Bladder microvascular endothelial cell (primary cell): ENCODE measurements at places on chromosomes 6 and 20. TPM values are rescaled to one million over a fixed set of nuclear protein-coding genes. Genes with fewer than 3 reads are reported as not detected.

HLA-A gene
- total RNA-seq = 804 and 1,185 TPM in 2 replicates

MEP1A gene
- not detected in 2 replicates for total RNA-seq

LY6G5C gene
- 1.8 and 2.1 TPM in 2 replicates for total RNA-seq

TAF4 gene
- total RNA-seq = 2.4 and 9.9 TPM in 2 replicates

CASS4 gene
- total RNA-seq = not detected in 2 replicates

SLPI gene
- total RNA-seq = 2.6 TPM in 1 of 2 replicates, not detected in the other

OVOL2 gene
- not detected in 2 replicates for total RNA-seq

FAM217A gene
- total RNA-seq = not detected in 2 replicates

TMEM170B gene
- 1.3 and 3.6 TPM in 2 replicates for total RNA-seq

TREM2 gene
- not detected in 2 replicates for total RNA-seq
